ENCODE measurements at places on chromosomes 13 and 19.

DNA sequence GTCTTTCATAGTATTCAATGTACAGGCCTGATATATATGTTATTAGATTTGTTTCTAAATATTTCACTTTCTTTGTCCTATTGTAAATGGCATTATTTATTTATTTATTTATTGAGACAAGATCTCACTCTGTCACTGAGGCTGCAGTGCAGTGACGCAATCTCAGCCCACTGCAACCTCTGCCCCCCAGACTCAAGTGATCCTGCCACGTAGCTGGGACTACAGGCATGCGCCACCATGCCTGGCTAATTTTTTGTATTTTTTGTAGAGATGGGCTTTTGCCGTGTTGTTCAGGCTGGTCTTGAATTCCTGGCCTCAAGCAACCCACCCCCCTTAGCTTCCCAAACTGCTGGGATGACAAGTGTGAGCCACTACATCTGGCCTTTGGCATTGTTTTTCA, 5.4 kb upstream of the GAS6 start:
- no peak for DNase-seq

DNA sequence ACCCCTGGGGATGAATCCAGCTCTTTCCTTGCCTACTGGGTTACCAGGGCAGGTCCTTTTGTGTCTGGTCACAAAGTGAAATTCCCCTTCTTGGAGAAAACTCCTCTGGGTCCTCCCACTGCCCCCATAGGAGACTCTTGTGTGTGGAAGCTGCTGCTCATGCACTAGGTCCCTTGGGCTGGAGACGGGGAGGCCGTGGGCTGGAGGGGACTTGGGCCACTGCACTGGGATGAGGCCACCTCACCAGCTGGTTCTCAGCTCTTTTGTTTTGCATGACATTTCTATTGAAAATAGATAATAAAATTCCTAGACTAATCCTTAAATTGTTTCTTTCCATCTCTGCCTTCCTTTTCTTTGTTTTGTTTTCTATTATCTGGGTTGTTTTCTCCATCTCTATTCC, 62.4 kb downstream of the TEX29 start:
- no peak for DNase-seq

DNA sequence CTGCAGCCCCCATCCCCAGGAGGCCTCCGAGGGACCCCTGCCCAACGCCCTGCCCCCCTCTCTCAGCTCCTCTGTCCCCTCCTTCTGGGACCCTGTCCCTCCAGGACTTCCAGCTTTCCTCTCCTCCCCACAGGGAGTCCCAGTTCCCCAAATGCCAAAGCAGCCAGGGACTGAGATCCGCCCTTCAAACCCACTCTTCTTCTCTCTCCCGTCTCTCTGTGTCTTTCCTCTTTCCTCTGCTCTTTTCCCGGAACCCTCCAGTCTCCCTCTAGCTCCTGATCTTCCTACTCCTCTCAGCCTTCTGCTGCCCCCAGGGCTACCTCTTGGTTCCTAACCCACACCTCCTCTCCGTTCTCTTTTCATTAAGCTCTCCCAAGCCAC, 377 bp downstream of the CA11 start:
- no peak for DNase-seq

DNA sequence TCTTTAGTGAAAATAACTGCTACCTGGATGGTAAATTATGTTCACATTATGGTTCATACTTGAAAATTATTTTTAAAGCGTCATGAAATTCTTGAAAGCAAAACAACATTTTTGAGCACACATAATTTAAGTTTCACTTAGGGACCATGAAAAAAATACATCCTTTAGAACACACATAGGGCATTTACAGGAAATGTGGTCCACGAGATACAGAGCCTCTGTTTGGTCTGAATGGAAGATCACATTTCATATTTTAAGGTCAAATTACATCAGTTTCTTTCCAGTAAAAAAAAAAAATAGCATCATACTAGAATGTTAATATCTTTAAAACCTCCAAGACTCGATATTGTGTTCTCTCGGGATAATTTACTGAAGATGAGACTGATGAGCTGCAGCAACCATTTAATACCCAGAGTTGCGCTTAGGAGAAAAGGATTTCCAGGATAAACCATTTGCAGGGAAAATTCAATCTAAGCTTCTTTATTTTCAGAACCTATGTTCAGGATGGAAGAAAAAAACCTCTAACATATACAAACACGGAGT, 720.7 kb downstream of the DIAPH3 start:
- no peak for DNase-seq

GRCh38 chr19:39409208-39410016, 2.8 kb downstream of the ZFP36 start:
- peak; percentile 35 for DNase-seq

DNA sequence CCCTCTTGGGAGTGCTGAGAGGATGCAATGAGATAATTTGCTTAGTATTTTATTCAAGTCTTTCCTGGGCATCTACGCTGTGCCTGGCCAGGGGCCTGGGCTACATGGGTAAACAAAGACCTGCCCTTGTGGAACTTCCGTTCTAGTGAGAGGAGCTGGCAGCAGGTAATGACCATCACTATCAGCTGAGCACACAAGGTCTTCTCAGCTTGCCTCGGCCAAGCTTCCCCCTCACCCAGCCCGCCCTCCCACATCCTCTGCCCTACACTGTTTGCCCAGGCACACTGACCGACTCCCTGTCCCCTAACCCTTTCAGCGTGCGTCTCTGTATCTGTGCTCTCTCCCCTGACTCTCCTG, 8.6 kb upstream of the FKRP start:
- DNase-seq: no peak
